Activated CD4-positive, alpha-beta T cell treated with anti-CD3 and anti-CD28 coated beads for 24 hours (primary cell): ENCODE measurements at places on chromosomes 4 and X.

- DNase-seq = no peak
These were observed 114.1 kb downstream of the GLUD2 start for GRCh38 chrX:121161501-121161933.

DNA sequence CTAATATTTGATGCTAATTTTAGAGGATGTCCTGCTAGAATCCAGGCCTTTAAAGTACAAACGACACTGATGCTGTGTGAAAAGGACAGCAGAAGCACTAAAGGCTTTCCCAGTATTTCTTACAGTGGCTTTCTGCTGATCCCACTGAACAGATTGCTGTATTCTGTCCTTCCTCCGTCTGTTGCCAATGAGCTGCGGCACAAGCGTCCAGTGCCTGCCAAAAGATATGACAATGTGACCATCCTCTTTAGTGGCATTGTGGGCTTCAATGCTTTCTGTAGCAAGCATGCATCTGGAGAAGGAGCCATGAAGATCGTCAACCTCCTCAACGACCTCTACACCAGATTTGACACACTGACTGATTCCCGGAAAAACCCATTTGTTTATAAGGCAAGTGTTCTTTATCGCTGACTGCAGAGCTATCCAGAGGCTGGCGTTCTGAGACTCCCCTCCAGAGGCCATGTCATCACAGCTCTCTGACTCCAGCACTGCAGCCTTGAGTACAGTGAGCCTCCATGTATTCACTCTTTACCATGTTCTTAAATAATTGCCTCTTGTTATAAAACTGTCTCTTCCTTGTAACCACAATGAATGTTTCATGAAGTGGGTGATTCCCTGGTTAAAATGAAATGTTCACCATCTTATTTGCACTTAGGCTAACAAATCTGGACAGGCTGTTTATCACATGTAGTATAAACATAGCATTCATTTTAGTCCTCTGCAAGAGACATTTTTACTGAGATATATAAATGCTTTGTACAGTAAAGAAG is 43.6 kb downstream of the GUCY1B1 start:
- DNase-seq = no peak

- no peak for DNase-seq
These were observed 7.1 kb downstream of the ENOPH1 start for GRCh38 chr4:82437285-82438005.

- no peak for DNase-seq
These were observed 202.3 kb upstream of the NEIL3 start for GRCh38 chr4:177107288-177107921.

DNA sequence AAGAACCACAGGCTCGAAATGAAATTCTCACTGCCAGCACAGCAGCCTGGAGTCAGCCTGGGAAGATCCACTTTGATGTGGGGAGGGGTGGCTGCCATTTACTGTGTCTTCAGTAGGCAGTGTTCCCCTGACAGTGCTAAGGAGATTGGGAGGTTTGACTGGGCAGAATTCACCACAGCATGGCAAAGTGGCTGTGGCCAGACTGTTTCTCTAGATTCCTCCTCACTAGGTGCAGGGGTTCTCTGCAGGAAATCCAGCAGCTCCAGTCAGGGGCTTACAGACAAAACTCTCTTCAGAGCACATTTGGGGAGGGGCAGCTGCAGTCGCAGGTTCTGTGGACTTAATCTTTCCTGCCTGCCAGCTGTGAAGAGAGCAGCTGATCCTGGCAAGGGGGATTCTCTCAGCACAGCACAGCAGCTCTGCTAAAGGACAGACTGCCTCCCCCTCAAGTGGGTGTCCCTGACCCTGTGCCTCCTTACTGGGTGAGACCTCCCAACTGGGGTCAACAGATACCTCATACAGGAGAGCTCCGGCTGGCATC is 1174.0 kb downstream of the RAPGEF2 start:
- no peak for DNase-seq

GRCh38 chr4:74013264-74013663 is 14.8 kb upstream of the CXCL5 start:
- DNase-seq = no peak

GRCh38 chrX:68868316-68868715 is 39.5 kb downstream of the EFNB1 start:
- DNase-seq = no peak

DNA sequence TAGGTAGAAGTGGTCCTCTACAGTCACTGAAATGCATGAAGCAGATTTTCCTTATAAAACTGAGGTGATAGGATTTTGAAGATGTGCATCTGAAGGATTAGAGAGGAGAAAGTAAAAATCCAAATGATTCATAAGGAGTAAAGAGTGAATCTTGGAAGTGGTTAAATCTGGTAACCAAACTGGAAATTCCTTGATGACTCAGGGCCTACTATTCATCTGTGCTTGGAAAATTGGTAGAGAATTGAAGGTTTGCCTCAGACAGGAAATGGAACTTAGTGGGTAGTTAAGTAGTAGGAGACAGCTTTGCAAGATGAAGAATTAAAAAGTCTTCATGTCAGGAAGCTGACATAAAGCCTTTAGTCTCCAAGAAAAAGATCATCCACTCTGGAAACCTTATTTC is 368.9 kb upstream of the CTSO start:
- DNase-seq = no peak

GRCh38 chrX:51461053-51462044 is 35.0 kb downstream of the NUDT11 start:
- no peak for DNase-seq

DNA sequence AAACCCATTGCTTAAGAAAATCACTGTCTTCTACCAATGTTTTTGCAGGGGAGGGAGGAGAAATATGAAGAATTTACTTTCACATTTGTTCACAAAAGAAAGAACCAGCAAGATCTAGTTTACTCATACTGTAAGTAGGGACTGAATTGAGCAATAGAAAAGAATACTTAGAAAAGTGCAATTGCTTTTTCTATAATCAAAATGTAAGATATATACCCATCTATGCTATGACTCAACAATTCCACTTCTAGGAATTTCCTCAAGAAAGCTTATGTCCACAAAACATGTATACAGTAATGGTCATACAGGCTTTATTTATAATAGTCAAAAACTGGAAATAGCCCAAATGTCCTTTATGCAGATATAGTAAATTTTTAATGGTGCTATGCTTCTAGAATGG is 196.4 kb downstream of the LRBA start:
- DNase-seq = no peak

GRCh38 chrX:77910108-77910840 is at the start of gene ATP7A:
ATP7A (plus strand) TSS chrX:77910693; CDS start chrX:77971642, 60,949 bp downstream.
- DNase-seq = peak; percentile 72

- no peak for DNase-seq
These were observed 885.0 kb upstream of the EPHA5 start for GRCh38 chr4:66555301-66555700.

DNA sequence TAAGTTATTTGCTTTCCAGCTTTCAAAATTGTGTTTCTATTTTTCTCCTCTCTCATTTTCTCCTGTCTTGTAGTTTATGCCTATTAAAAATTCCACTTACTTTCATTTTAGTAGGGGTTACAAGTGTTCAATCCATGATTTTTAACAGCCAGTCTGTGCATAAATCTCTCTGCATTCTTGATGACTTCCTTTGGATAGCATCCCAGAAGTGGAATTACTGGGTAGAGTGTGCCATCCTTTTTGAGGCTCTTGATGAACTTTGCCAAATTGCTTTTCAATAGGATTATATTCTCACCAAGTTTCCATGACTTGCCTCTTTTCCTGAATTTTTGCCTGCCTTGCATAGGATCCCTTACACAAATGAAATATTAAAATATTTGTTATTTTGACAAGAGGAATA is 58.5 kb downstream of the DIPK2B start:
- DNase-seq = no peak

DNA sequence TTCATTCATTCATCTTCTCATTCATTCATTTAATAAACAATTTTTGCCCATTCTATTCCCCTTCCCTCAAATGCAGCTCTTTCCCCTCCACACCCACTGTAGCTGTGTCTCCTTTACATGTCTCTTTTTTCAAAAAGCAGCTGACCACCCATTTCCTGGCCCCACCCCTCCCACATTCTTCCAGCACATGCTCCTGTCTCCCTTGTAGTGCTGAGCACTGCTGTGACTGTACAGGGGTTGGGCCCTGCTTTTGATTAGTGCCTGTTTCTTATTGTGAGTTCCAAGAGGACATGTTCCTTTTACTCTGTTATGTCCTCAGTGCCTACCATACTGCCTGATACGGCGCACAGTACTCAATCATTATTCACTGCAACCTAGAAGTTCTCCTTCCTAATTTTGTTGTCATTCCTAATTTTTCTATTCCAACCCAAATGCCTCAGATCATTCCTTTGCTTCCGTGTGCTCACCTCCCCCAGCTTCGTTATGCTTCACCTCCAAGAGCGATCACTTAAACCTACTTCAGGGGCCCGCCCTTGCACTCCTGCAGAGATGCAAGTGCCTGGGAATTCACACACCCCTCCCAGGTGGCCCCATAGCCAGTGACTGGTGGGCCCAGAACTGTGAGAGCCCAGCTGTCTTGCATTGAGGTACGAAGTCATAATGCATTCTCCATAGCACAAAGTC is 152.2 kb downstream of the STK32B start:
- DNase-seq = no peak

GRCh38 chrX:133375615-133376340 is 39.5 kb downstream of the GPC4 start:
- no peak for DNase-seq

DNA sequence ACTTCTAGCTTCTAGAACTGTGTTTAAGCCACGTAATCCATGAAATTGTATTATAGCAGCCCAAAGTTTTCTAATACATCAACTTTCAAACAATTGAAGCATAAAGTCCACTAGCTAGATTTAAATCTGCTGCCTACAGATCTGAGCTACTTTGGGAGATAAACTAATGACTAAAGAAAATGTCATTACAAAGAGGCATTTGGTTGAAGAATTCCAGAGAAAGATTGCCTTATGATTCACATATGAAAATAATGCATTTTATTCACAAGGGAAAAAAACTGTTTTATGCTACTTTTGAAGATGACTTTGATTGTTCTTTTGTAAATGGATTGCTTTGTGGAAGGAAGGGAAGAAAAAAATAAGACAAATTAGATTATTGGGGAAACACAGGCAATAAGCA is 124.1 kb upstream of the SLIT2 start:
- DNase-seq = no peak

GRCh38 chr4:99710020-99710419 is 52.4 kb upstream of the C4orf54 start:
- no peak for DNase-seq

- no peak for DNase-seq
These were observed 819.8 kb upstream of the PCDH7 start for GRCh38 chr4:29900336-29900735.

DNA sequence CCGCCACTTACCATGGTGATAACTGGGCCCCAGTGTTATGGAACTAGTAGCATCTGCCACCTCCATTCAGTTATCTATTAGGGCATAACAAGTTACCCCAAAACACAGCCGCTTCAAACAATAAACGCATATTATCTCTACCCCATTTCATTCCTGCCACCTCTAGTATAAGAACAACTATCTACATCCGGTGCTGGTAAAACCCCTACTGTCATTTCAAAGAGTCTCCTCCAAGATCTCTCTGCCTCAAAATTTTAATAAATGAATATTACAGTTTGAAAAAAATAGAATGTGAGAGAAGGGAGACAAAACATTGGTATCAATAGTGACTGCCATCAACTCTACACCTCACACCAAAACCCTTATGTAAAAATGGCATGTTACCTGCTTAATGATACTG is 35.5 kb upstream of the RBPJ start:
- no peak for DNase-seq

- DNase-seq = no peak
These were observed 218.3 kb upstream of the HAND2 start for GRCh38 chr4:173748353-173748752.

GRCh38 chr4:153089742-153090141 is 114.5 kb upstream of the TRIM2 start:
- DNase-seq = no peak

- DNase-seq = no peak
These were observed 1626.0 kb upstream of the TENM3 start for GRCh38 chr4:180617196-180617595.

- no peak for DNase-seq
These were observed 75.7 kb downstream of the CPEB2 start for GRCh38 chr4:15077969-15078368.

DNA sequence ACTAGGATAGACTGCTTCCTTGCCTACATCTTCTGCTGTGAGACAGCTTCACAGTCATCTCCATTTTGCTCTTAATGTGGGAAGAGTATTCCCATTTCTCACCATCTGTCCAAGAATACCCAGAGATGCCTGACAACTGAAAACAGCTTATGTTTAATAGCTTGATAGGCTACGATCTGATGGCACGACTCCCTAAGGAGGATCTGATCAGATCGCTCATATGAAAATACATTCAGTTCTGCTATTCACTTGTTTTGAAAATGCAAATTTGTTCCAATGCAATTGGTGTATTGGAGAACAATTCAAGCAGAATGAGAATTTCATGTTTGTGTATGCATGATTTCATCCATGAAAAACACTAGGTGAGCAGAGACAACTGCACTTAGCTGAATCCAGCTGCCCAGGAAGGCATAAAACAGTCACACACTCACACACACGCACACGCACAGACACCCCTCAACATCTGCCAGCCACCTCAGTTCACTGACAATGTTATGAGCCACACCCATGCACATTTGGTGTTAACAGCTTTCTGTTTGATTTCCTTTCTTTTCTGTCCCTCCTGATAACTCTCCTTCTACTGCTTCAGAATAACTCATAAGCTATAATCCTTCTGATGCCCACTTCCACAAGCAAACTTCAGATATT is 29.6 kb downstream of the TRIML1 start:
- DNase-seq = no peak

- DNase-seq = no peak
These were observed 101.8 kb downstream of the PJA1 start for GRCh38 chrX:69063486-69063885.

DNA sequence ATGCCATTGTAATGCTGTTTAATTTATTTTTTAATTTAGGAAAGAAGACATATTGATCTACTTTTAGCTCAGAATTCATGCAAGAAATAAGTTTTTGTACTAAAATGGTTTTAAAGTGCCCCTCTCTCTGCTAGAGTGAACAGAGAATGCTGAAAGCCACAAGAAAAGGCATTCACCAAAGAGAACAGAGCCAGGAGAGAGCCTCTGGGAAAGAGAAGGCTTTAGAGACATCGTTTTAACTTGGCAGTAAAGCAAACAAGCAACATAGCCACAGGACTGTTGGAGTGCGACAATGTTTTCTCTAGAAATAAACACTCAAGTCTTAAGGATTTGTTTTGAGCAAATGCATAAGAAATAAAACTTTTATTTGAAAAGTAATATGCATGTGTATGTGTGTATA is 484.1 kb upstream of the CPEB2 start:
- DNase-seq = no peak

DNA sequence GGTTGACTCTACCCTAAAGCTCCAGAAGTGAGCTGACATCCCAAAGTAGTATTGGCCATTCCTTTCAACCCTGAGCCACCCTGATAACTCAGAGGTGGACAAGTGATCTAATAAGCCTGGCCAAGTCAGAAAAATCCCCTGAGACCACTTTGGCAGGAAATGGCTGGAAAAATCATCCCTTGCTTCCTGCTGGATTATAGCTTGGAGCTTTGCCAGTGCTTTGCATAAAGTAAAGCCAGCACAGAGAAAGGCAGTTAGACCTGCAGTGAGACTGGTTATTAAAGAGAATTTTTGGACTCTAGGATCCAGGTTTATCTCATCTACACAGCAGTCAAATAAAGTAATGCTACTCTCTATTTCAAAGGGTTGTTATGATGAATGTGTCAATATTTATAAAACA is 6.4 kb downstream of the CXCL3 start:
- no peak for DNase-seq
